ENCODE measurements at places on chromosomes 1 and 21. TPM values are rescaled to one million over a fixed set of nuclear protein-coding genes. Genes with fewer than 3 reads are reported as not detected.
A peak's percentile ranks its signal among the peaks of the same experiment; 100 is the strongest.

- no peaks in the 10 kb centered on the region for H3K36me3 ChIP-seq
- H3K4me1 ChIP-seq, result no peaks in the 10 kb centered on the region
- no peak overlapping the region for H3K27ac ChIP-seq
- no peak for DNase-seq
- H3K4me3 ChIP-seq, result no peak overlapping the region
- no peaks in the 10 kb centered on the region for H3K27me3 ChIP-seq
Observed at GRCh38 chr1:74513411-74514300, 1.2 kb upstream of the LRRC53 start.

GRCh38 chr1:241817331-241817792 lies 30.6 kb upstream of the EXO1 start:
- no peaks in the 10 kb centered on the region for H3K36me3 ChIP-seq
- no peak overlapping the region for H3K4me3 ChIP-seq
- no peaks in the 10 kb centered on the region for H3K4me1 ChIP-seq
- DNase-seq, result no peak
- no peak overlapping the region for H3K27ac ChIP-seq

DNA sequence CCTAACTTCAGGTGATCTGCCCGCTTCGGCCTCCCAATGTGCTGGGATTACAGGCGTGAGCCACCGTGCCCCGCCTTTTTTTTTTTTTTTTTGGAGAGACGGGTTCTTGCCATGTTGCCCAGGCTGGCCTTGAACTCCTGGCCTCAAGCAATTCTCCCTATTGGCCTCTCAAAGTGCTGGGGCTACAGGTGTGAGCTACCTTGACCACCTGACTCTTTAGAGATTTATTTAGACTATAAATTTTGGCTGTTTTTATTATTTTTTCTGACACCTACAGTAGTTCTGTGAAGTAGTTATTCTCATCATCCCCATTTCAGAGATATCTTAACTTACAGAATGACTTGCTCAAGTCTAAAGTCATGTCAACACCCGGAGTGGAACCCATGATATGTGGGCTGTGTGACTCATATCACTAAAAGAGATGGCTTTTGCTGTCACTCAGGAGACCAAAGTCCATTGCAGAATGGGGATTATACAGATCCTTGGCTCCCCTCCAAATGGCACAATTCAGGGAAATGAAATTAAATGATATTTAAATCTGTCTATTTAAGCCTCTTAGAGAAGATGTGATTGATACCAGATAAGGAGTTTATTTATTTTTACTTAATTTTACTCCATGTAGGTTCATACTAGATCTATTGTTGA lies 93.2 kb downstream of the CTH start:
- no peak overlapping the region for H3K4me3 ChIP-seq
- H3K36me3 ChIP-seq, result no peaks in the 10 kb centered on the region
- no peak overlapping the region for H3K27ac ChIP-seq
- H3K27me3 ChIP-seq, result no peaks in the 10 kb centered on the region

GRCh38 chr1:113686891-113687618 lies 72.2 kb downstream of the PHTF1 start:
- DNase-seq, result no peak
- H3K36me3 ChIP-seq, result no peaks in the 10 kb centered on the region
- H3K27me3 ChIP-seq, result no peaks in the 10 kb centered on the region

- H3K4me1 ChIP-seq, result no peaks in the 10 kb centered on the region
- no peak overlapping the region for H3K4me3 ChIP-seq
- no peaks in the 10 kb centered on the region for H3K36me3 ChIP-seq
- no peak overlapping the region for H3K27ac ChIP-seq
- DNase-seq, result no peak
Observed at GRCh38 chr1:78367700-78368099, 123.1 kb upstream of the PTGFR start.

GRCh38 chr1:88145752-88146151 lies 538.3 kb upstream of the PKN2 start:
- no peak overlapping the region for H3K27ac ChIP-seq
- DNase-seq, result peak; percentile 6
- no peaks in the 10 kb centered on the region for H3K4me1 ChIP-seq
- no peaks in the 10 kb centered on the region for H3K36me3 ChIP-seq
- H3K27me3 ChIP-seq, result no peaks in the 10 kb centered on the region

GRCh38 chr1:55928576-55928975 lies 650.8 kb downstream of the PLPP3 start:
- no peak overlapping the region for H3K4me3 ChIP-seq
- peak; percentile 24 for DNase-seq
- no peaks in the 10 kb centered on the region for H3K27me3 ChIP-seq

DNA sequence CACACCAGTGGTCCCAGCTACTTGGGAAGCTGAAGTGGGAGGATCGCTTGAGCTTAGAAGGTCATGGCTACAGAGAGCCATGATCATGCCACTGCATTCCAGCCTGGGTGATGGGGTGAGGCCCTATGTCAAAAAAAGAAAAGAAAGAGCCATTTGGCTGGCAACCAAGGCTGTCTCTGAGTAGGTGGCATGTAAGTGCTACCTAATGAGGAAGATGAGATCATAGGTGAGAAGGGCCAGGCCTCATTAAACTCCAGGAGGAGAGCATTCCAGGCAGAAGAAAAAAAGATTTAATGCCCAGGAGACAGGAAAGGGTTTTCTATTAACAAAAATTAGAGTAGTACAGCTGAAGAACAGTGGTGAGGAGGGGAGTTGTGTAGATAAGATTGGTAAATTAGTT lies 103.4 kb upstream of the ZNF678 start:
- no peaks in the 10 kb centered on the region for H3K4me1 ChIP-seq
- no peak overlapping the region for H3K4me3 ChIP-seq
- H3K27me3 ChIP-seq, result no peaks in the 10 kb centered on the region

- H3K27ac ChIP-seq, result no peak overlapping the region
- no peaks in the 10 kb centered on the region for H3K4me1 ChIP-seq
- H3K4me3 ChIP-seq, result no peak overlapping the region
- H3K27me3 ChIP-seq, result no peaks in the 10 kb centered on the region
Observed at GRCh38 chr1:192994141-192994540, 65.0 kb downstream of the UCHL5 start.

DNA sequence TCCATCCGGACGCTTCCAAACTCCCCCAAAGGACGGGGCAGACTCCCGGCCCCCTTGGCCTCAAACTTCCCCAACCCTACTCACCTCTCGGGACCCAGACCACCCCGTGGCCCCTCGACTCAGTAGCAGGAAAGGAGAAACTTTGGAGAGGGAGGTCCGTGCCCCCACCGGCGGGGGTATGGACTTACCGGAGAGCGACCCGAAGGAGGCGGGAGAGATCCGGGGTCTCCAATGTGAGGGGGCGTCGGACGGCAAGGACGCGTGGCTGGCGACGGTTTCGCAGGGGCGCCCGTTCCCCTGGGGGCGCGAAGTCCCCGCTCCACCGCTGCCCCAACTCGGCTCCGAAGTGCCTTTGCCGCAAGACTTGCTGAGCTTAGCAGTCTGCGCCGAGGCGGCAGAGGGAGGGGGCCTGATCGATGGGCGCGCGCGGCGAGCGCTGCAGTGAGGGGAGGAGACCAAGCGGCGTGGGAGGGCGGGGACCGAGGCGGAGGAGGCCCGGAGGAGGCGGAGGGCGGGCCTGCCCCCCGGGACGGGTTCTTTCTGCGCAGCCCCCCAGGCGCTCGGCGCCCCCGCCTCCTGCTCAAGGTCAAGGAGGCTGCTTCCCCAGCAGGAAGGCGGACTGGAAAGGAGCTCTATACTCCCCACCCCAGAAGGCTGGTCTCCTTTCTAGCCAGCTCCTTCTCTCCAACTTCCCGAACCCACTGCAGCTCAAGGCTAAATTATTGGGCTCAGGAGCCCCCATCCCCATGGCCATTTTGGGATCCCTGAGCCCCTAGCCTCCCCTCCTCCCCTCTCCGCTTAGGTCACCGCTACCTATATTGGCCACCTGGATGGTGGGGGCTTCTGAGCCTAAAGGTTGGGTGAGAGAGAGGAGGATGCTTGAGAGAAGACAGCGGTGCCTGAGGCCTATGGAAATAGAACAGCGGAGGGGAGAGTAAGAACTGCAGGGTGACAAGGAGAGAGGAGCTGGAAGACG lies at the start of gene SYT2:
SYT2 (minus strand) TSS at position 385 of the 976 bp plus-strand sequence. CDS start 104,682 bp downstream, outside the sequence.
- peak; percentile 35 for DNase-seq
- peak within 1 kb of the TSS; percentile 36 for H3K4me3 ChIP-seq
- H3K36me3 ChIP-seq, result no peaks in the 10 kb centered on the region
- no peak within 1 kb of the TSS for H3K27ac ChIP-seq

- no peaks in the 10 kb centered on the region for H3K27me3 ChIP-seq
- H3K4me3 ChIP-seq, result no peak overlapping the region
- no peak for DNase-seq
Observed at GRCh38 chr1:22507587-22507986, 55.7 kb upstream of the EPHA8 start.

- H3K4me3 ChIP-seq, result no peak overlapping the region
- no peaks in the 10 kb centered on the region for H3K4me1 ChIP-seq
- H3K36me3 ChIP-seq, result no peaks in the 10 kb centered on the region
- no peak overlapping the region for H3K27ac ChIP-seq
Observed at GRCh38 chr21:28473530-28474220, 519.0 kb downstream of the LTN1 start.

DNA sequence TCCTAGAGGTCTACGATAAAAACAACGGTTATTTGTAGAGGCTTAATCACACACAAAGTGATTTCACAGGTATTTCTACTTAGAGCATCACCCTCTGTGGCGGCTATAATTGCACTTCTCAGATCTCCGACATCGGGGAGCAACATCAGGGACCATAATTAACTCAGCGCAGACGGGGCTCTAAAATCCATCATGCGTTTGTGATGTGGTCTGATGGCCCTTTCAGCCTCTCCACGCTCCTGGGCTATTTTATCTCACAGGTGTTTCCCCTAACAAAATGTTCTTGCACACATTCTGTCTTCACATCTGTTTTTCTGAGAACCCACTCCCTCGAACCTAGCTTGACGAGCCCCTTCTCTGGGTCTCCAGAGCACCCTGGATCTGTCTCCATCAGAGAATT lies 146.3 kb upstream of the DUSP10 start:
- no peak for DNase-seq
- no peaks in the 10 kb centered on the region for H3K36me3 ChIP-seq
- H3K4me3 ChIP-seq, result no peak overlapping the region
- H3K27ac ChIP-seq, result no peak overlapping the region

DNA sequence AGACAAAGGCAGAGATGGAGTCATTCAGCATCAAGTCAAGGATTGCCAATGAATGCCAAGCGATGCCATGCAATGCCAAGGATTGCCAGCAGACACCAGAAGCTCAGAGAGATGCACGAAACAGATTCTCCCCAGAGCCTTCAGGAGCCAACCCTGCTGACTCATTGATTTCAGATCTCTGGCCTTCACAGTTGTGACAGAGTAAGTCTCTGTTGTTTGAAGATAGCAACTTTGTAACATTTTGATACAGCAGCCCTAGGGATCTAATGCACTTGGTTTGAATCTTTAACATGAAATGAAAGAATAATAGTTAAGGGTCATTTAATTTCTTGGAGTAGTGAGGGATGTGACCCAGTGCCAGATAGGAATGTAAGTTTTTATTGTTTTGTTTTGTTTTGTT lies 287.4 kb upstream of the RUNX1 start:
- H3K27ac ChIP-seq, result no peak overlapping the region
- H3K4me3 ChIP-seq, result no peak overlapping the region
- H3K36me3 ChIP-seq, result no peaks in the 10 kb centered on the region
- no peaks in the 10 kb centered on the region for H3K4me1 ChIP-seq
- no peaks in the 10 kb centered on the region for H3K27me3 ChIP-seq

GRCh38 chr1:150321826-150322166 lies 463 bp downstream of the PRPF3 start:
- H3K27me3 ChIP-seq, result no peaks in the 10 kb centered on the region
- H3K4me3 ChIP-seq, result peak overlapping the region; percentile 89
- peak overlapping the region; percentile 91 for H3K27ac ChIP-seq
- DNase-seq, result no peak

GRCh38 chr1:107352850-107353249 lies 212.0 kb downstream of the NTNG1 start:
- no peak overlapping the region for H3K27ac ChIP-seq
- no peaks in the 10 kb centered on the region for H3K36me3 ChIP-seq
- no peak overlapping the region for H3K4me3 ChIP-seq
- no peaks in the 10 kb centered on the region for H3K4me1 ChIP-seq

- no peak for DNase-seq
- peaks cover 31% of the 10 kb centered on the region for H3K36me3 ChIP-seq
- H3K4me3 ChIP-seq, result no peak overlapping the region
- H3K27ac ChIP-seq, result no peak overlapping the region
- no peaks in the 10 kb centered on the region for H3K27me3 ChIP-seq
Observed at GRCh38 chr1:34977858-34978257, 7.3 kb downstream of the TMEM35B start.

DNA sequence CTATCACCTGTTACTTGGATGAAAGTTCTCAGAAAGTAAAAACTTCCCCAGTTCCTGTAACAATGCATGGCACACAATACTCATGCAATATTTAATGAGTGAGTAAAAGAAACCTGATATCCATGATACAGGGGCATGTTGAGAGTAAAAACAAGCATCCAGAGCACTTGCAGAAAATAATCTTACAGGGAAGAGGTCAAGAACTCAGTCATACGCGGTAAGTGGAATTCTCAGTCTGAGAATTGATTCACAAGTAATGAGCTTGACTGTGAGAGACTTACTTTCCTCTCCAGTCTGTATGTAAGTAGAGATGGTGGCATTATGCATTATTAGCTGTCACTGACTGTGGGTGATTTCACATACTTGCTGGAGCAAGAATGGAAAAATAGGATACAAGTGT lies 976.9 kb downstream of the BRINP3 start:
- no peak overlapping the region for H3K4me3 ChIP-seq
- H3K27ac ChIP-seq, result no peak overlapping the region
- H3K4me1 ChIP-seq, result no peaks in the 10 kb centered on the region
- H3K36me3 ChIP-seq, result no peaks in the 10 kb centered on the region

- H3K27me3 ChIP-seq, result no peaks in the 10 kb centered on the region
- H3K36me3 ChIP-seq, result no peaks in the 10 kb centered on the region
Observed at GRCh38 chr1:101567582-101568189, 330.9 kb downstream of the S1PR1 start.

DNA sequence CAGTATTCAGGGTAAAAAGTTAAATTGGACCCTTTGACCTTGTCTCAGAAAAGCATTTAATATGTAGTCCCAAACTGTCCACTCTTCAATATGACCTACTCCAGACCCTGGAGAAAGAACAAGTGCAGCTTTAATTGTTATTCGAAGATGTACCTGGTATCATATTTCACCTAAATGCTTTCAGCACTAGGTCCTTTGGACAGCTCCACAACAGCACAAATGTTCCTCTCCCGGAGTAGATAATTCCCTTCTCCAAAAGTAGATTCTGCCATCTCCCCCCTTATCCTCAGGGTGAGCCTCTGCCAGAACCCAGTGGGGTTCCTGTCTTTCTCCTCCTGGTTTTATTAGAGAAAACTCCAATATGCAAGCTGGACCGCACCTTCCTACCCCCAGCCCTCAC lies 104.5 kb upstream of the AJAP1 start:
- no peaks in the 10 kb centered on the region for H3K36me3 ChIP-seq
- no peak for DNase-seq
- H3K4me1 ChIP-seq, result no peaks in the 10 kb centered on the region
- H3K4me3 ChIP-seq, result no peak overlapping the region

GRCh38 chr1:71668065-71668464 lies 587.2 kb upstream of the ZRANB2 start:
- H3K27ac ChIP-seq, result no peak overlapping the region
- no peaks in the 10 kb centered on the region for H3K27me3 ChIP-seq
- H3K4me3 ChIP-seq, result no peak overlapping the region
- no peaks in the 10 kb centered on the region for H3K36me3 ChIP-seq
- H3K4me1 ChIP-seq, result no peaks in the 10 kb centered on the region
- no peak for DNase-seq

GRCh38 chr1:155007251-155007828 lies 4.7 kb downstream of the ZBTB7B start:
- peak; percentile 86 for DNase-seq
- peak overlapping the region; percentile 96 for H3K27ac ChIP-seq
- peaks cover 20% of the 10 kb centered on the region for H3K36me3 ChIP-seq
- no peaks in the 10 kb centered on the region for H3K27me3 ChIP-seq

Gene GPR25
- not detected for total RNA-seq

Gene SLC25A34
- 3.6 TPM for total RNA-seq

Gene CHIA
- 23.2 TPM for total RNA-seq

Gene KRTAP19-3
- total RNA-seq, result not detected

Gene COL16A1
- 118 TPM for total RNA-seq

Gene TTC22
- total RNA-seq, result 27.4 TPM

Gene ATAD3B
- 33.3 TPM for total RNA-seq

Gene DENND1B
- 435 TPM for total RNA-seq

Gene C1orf141
- total RNA-seq, result not detected
